ENCODE measurements at places on chromosomes 12 and 14. TPM values are rescaled to one million over a fixed set of nuclear protein-coding genes. Genes with fewer than 3 reads are reported as not detected.

DNA sequence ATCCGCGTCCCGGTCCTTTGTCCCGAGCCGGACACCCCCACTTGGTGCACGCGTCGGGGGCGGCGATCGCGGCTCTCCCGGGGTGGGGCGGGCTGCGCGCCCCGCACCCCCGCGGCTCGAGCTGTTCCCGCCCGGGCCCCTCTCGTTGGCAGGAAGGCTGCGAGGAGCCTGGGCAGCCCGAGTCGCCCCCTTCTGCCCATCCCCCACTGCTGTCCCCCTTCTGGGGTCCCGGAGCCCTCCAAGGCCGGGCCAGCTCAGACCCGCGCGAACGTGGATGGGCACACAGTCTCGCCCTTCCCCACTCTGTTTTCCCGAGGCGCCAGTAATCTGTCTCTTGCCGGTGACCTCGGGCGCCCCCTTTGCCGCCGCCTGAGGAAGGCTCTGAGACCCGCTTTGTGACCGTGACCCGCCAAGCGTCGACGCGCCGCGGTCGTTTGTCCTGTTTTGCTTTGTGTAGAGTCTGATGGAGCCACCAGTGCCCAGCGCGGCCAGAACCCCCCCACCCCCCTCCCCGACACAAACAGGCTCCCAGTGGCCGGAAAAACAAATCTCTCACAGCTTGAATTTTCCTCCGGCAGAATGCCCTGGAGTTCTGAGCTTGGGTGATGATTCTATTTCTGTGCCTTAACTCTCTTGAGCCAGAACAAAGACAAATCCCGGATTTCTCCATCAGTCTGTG, 610 bp downstream of the C14orf132 start:
- no peak for DNase-seq

GRCh38 chr14:91292491-91292890, 48.0 kb upstream of the GPR68 start:
- DNase-seq, result no peak

- no peak for DNase-seq
Measured at GRCh38 chr14:95759941-95760340, 46.0 kb upstream of the TCL1A start.

GRCh38 chr12:129409281-129409680, 494.5 kb downstream of the TMEM132D start:
- DNase-seq, result no peak

- no peak for DNase-seq
Measured at GRCh38 chr14:68306265-68306933, 486.5 kb downstream of the ZFP36L1 start.

- DNase-seq, result no peak
Measured at GRCh38 chr14:55350461-55350860, 61.2 kb downstream of the ATG14 start.

DNA sequence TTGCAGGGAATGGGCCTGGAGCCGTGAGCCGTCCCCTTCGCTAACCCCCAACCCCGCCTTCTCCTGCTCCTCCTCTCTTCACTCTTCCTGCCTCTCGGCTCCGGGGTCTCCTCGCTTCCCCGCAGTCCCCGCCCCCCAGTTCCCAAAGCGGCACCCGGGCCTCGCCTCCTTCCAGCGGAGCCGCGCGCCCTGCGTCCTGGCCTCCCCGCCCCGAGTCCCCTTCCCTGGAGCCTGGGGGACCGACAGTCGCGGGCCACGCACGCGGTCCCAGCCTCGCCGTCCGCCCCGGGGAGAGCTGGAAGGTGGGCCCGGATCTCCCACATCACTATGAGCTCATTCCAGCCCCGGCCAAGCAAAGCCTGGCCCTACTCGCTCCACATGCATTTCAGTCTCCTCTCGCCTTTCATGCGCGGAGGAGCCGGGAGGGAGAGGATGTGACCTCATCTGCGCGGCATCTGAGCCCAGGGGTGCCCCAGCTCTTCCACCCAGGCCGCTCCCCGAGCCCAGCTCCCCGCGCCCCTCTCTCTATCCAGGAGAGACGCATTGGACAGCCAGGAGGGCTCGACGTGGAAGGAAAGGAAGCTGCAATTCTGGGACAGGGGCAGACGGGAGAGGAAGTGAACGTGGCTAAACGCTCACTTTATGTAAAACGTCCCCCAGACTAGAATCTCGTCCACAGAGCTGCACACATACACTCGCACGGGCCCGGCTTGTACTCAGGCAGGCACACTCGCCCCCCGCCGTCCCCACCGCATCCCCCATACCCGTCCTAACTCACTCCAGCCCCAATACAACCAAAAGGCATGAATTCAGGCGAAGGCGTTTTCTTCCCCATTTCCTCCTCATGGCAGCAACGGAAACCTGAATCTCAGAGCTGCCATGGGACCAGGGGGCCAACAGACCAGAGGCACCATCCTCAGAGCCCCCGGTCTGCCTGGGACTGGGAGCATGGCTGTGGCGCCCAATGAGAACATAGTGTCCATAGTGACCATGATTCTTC, 108.7 kb upstream of the CCND2 start:
- peak; percentile 67 for DNase-seq

GRCh38 chr14:86858031-86858430, 1135.0 kb downstream of the GALC start:
- DNase-seq, result no peak

GRCh38 chr12:101891462-101891971, 14.1 kb downstream of the DRAM1 start:
- DNase-seq, result peak; percentile 16

Gene DPF3
- total RNA-seq, result 22.7 TPM

Gene CD163
- 10.5 TPM for total RNA-seq

Gene MDGA2
- total RNA-seq, result 34.9 TPM

Gene LTB4R
- total RNA-seq, result 6.8 TPM

Gene FOS
- 92.4 TPM for total RNA-seq
